Effector CD4-positive, alpha-beta T cell (primary cell): ENCODE measurements at places on chromosomes 13 and 19.

DNA sequence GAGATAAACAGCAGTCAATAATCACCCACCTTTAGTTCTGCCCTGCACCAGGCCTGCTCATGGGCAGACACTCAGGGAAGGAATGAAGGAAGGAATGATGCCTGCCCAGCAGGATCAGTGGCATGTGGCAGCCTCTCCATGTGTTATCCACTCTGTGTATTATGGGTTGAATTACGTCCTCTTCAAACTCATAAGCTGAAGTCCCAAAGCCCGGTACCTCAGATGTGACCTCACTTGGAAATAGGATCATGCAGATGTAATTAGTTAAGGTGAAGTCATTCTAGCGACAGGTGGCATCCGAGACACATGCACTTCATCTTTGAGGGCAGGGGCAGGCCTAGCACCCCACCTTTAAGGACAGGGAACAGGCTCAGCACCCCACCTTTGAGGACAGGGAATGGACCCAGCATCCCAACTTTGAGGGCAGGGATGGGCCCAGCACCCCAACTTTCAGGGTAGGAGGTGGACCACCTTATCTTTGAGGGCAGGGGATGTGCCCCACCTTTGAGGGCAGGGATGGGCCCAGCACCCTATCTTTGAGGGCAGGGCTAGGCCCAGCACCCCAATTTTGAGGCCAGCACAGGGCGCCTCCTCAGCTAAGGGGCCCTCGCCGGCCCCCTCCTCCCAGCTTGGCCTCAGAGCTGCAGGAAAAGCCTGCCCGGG lies 127.6 kb downstream of the URI1 start:
- DNase-seq, result no peak

GRCh38 chr13:39375601-39376000 lies 227.4 kb downstream of the LHFPL6 start:
- DNase-seq, result no peak

DNA sequence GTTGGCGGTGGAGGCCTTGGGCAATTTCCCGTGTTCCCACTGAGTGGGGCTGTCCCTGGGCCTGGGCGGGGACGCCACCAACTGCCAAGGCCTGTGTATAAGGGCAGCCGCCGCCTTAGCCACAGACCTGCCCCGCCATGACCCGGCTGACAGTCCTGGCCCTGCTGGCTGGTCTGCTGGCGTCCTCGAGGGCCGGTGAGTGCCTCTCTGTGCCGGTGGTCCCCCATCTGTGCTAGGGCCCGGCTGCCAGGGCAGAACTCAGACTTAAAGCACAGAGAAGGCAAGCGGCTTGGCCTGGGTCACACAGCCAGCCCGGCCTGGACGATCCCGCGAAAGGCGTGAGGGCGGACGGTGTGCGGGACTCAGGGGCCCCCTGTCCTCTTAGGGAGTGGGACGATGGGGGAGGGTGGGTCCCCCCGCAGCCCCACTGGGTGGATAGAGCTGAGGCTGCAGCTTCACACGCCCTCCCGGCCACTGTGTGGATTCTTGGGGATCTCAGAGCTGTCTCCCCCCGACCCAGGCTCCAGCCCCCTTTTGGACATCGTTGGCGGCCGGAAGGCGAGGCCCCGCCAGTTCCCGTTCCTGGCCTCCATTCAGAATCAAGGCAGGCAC lies at the start of gene AZU1:
Gene AZU1, plus strand, starts transcription at position 128 of the 612 bp plus-strand sequence. Its CDS starts 10 bp downstream, at position 138.
- DNase-seq, result no peak

DNA sequence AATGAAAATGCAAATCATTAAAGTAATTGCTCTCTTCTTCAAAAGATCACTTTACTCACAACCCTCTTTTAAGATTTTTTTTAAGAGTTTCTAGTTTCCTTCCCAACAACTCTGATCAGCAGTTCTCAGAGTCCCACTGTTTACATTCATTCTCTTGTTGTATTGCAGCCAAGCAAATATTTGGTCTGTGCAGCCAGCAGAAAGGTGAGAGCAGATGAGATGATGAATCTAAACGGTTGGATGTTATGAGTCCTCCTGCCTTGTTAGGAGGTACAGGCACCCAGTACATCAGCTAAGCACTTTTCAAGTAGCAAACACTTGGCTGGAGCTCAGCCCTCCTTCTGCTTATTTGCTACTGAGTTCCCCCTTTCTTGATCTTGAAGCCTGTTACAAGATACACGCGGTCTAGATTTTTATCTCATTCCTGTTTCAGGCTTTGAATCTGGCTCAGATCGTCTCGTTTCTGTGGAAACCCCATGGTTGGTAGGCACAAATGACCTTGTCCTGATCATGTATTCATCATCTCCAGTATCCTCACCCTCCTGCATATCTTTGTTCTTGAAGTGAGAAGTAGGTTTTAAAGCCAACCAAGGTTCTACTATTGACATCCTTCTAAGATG lies 300.7 kb downstream of the DCT start:
- no peak for DNase-seq

DNA sequence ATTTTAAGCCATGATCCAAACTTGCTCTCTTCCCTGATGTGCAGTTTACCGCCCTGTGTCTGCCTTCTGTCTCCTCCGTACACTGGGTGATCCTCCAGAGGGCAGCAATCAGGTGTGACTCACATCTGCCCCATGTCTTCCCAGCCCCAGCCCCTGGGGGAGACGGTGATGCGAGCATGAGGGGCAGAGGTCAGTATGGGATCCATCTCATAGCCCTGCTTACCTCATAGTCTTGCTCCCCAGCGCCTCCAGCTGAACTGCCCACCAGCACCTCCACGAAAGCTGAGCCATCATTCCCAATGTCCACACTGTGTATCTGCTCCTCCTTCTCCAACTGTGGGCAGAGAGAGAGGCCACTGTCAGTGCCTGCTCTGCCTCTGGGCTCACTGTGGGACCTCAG lies 14.6 kb downstream of the XRCC1 start:
- DNase-seq, result no peak

- DNase-seq, result no peak
Measured at GRCh38 chr13:39302820-39303219, 264.6 kb downstream of the NHLRC3 start.

- DNase-seq, result no peak
Measured at GRCh38 chr13:81302677-81303076, 961.8 kb upstream of the SPRY2 start.

GRCh38 chr13:99093997-99094396 lies 106.7 kb upstream of the UBAC2 start:
- DNase-seq, result no peak

GRCh38 chr19:21915411-21915810 lies 79.4 kb upstream of the ZNF43 start:
- no peak for DNase-seq

GRCh38 chr19:53365899-53366493 lies 491 bp downstream of the ZNF525 start:
- DNase-seq, result no peak

GRCh38 chr19:17575871-17576757 lies 20.7 kb downstream of the COLGALT1 start:
- DNase-seq, result no peak

DNA sequence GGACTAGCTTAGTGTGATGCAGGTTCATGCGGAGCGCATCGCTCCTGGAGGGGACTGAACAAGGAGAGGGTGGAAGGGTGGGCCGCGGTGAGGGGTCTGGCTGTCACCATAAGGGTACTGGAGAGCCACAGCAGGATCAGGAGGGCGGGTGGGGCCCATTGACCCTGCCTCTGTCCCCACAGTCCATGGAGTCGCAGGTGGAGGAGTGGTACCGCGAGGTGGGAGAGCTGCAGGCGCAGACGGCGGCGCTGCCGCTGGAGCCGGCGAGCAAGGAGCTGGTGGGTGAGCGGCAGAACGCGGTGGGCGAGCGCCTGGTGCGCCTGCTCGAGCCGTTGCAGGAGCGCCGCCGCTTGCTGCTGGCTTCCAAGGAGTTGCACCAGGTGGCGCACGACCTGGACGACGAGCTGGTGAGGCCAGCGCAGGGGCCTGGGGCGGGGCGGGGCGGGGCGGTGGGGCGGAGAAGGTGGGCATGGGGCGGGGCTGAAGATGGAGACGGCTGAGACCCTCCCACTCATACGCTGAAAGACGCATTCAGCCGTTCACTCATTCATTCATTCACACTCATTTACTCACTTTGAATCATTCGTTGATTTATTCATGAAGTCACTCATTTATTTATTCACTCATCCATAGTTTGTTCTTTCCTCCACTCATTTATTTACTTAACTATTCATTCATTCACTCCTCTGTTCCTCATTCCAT lies 27.5 kb upstream of the SHKBP1 start:
- DNase-seq, result peak; percentile 65

DNA sequence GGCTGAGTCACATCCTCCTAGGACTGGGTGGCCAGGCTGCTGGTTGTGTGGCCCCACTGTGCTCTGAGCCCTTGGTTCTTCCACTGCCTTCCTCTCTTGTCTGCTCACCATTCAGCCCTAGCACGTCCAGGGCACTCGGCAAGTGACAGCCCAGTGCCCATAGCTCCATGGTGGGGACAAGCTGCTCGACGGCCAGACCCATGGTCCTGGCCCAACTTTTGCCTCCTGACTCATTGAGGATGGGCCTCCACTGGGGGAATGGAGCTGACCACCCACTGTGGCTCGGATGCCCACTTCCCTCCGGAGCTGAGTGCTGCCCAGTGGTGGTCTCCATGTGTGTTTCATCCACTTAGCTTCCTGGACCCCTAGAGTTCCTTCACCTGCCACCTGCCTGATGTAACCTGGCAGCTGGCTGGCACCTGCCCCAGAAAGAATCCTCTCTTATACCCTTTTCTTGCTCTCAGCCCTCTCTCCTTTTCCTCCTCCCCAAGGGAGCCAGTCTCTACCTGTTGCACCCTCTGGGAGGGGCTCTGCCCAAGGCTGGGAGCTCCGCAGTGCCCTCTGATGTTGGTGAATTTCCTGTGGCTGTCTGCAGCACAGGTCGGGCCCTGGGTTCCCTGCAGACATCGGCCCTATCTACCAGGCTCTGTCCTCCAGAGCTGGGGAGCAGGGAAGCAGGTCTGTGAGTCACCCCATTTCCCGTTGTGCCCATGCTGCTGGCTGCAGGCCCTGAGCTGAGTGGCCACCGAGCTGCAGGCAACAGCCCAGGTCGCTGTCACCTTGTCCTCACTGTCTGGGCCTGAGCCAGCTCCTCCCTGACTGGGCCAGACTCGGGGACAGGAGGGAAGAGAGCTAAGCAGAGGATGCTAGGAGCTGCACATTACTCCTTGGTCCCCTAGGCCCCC lies 7.4 kb downstream of the CHST8 start:
- no peak for DNase-seq

- DNase-seq, result no peak
Measured at GRCh38 chr13:31767175-31767900, 28.0 kb downstream of the RXFP2 start.

DNA sequence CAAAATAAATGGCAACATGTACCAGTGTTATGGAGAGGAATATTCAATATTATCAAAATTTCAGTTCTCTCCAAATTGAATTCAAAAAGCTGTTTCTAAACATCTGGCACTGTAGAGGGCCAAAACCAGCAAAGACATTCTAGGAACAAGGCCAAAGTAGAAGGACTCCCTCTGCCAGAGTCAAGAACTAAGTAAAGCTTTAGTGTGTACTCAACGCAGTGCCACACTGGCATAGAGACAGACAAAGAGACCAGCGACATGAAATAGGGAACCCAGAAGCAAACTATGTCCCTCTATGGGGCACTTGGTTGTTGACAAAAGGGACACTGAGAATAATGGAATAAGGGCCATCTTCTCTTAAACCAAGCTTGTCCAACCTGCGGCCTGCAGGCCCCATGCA lies 15.6 kb downstream of the SCGB2B2 start:
- no peak for DNase-seq

GRCh38 chr13:40796649-40797048 lies 7.2 kb downstream of the SLC25A15 start:
- DNase-seq, result no peak

GRCh38 chr19:1601613-1602064 lies 3.6 kb downstream of the UQCR11 start:
- DNase-seq, result no peak

DNA sequence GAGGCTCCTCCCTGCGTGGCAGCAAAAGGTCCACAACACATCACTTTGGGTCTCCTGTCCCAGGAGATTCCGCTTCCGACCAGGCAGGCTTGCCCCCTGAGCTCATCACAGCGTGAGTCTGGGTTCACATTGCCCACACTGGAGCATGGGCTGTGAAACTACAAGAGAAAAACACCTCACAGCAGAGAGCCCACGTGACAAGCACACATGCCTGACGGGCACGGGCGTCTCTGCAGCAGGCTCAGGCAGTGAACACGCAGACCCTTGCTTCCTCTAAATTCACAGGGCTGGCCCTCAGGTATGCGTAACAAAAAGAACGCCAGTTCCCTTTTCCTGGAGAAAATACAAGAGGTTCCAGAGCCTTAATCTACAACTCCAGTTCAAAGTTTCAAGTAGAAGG lies 41.9 kb downstream of the RASA3 start:
- no peak for DNase-seq

DNA sequence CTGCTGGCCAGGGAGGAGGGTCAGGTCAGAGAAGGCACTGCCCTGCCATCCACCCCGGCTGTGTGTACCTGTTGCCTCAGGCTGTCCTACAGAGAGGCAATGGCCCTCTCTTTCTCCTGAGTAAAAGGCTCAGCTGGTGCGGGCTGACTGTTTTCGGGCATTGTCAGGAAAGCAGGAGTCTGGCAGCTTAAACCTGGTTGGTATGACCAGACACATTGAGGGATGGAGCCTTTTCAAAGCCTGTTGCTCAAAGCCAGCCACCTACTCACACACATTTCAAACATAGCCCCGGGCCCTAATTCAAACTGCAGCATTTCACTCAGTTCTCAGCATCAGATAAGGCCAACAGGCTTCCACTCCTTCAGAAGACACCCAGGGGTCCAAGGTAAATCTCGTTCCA lies 61.8 kb upstream of the PDX1 start:
- DNase-seq, result no peak

DNA sequence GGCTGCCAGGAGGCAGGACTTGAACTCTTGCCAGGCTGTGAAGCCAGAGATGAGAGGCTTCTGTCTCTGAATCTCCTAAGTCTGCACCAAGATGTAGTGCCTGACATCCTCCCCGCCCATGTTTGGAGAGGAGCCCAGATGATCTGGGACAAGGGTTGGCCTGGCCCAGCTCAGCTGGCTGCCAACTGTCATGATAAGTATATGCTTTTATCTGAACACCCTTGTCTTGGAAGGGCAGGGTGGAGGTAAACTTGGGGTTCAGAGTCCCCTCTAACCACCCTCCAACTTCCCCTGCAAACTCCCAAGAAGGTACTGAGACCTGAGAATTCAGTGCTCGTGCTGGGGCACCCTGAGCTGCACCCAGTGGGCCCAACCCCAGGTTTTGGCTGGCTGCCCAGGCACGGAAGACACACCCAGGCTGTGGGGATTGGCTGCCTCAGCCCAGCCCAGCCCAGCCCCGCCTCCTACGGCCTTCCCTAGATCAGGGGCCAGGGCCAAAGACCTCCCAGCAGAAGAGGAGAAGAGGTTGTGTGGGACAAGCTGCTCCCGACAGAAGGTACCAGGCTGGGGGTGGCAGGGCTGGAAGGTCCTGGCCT lies at the start of gene CYP4F12:
Gene CYP4F12, plus strand, starts transcription at position 508 of the 596 bp plus-strand sequence. CDS start 443 bp downstream, outside the sequence.
- no peak for DNase-seq

- peak; percentile 11 for DNase-seq
Measured at GRCh38 chr19:48194041-48194843, 23.8 kb downstream of the ZSWIM9 start.

GRCh38 chr13:65387743-65388347 lies 1842.3 kb downstream of the PCDH9 start:
- DNase-seq, result no peak

DNA sequence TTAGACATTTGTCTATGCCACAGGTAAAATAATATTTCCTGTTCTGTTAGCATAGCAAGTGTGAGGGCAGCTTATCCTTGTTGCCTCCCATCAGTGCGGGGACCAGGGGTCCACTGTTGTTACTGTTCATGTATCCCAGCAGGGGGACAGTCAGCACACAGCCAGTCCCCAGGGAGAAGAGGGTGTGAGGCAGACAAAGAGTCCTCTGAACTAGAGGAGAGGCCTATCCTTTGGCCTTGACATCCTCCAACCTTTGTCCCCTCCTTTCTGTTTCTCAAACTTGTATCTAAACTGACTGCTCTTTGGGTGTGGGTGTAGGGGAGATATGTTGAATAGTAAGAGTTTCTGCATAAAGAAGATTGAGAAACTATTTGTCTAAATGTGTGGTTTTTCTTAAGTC lies 2.9 kb upstream of the GPR18 start:
- no peak for DNase-seq
